Right ventricle myocardium superior (tissue), 1 donor: ENCODE measurements at places on chromosomes 2 and 18. TPM values are rescaled to one million over a fixed set of nuclear protein-coding genes. Genes with fewer than 3 reads are reported as not detected.

DNA sequence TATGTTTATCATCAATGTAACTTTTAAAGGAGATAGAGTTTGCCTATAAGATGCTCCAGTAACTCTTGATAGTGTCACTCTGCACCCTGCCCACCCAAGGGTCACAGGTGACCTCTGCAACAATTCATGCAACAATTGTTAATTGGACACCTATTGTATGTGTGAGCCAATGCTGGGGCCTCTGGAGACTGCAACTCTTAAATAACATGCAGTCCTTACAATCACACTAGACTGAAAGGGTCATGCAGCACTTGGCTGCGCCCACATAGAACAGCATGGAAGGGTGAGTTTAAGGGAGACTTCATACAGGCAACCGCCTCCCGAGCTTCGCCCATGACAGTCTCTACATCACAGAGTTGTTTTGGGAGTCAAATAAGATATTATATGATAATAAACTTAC is 137.1 kb upstream of the TWIST2 start:
- DNase-seq, result no peak

DNA sequence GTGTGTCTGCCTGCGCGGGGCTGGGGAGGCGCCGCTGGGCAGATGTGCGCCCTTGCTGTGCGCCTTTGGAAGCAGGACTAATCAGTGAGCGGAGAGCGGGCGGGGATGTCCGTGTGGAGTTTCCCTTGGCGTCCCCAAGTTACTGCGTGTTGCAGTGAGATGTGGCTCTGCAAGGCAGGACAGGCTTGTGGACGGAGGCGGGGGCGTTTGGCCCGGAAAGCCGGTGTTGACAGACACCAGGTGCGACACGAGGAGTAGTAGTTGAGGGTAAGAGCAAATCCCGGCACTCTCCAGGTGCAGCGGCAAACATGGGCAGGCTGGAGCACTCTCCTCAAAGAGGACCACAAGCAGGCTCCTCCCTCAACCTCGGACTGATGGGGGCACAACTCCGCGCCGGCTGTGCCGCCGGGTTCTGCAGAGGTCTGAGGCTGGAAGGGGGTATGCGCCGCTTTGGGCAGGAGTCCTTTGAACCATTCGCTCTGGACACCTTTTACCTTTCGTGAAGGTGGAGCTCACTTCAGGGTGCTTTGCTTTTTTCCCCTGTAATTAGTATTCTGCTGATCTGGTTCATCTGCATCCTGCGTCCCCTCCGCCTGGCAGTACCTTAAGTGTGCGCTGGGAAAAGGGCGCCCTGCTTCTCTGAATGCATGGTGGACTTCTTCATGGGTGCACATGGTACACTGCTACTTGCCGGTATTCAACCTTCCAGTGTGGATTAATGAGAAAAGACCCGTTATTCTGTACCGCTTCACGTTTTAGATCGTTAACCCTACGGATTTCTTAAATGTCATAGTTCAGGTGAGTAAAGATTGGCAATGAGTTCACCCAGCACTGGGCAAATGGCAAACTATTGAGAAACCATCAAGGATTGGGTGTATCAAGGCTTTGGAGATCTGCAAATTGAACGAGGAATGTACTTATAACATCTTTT is 608 bp downstream of the CDH7 start:
- no peak for DNase-seq

DNA sequence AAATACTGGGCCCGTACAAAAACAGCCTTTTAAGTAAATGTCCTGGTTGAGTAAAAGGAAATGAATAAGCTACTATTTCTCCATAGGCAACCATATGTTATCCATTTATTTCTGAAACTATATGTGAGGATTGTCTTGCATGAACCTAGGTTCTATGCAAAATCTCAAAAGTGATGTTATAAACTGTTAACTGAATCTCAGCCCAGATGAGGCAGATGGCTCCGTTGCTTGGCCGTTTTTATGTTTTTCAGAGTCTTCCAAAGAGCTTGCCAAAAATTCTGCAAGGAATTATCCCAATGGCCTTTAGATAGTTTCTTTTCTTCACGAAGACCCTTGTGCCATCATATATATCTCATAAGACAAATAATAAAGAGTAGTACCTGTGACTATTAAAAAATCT is 1669.5 kb upstream of the DDX18 start:
- no peak for DNase-seq

The GKN2 gene
- total RNA-seq, result not detected
